ENCODE measurements at places on chromosomes 1 and 21.

DNA sequence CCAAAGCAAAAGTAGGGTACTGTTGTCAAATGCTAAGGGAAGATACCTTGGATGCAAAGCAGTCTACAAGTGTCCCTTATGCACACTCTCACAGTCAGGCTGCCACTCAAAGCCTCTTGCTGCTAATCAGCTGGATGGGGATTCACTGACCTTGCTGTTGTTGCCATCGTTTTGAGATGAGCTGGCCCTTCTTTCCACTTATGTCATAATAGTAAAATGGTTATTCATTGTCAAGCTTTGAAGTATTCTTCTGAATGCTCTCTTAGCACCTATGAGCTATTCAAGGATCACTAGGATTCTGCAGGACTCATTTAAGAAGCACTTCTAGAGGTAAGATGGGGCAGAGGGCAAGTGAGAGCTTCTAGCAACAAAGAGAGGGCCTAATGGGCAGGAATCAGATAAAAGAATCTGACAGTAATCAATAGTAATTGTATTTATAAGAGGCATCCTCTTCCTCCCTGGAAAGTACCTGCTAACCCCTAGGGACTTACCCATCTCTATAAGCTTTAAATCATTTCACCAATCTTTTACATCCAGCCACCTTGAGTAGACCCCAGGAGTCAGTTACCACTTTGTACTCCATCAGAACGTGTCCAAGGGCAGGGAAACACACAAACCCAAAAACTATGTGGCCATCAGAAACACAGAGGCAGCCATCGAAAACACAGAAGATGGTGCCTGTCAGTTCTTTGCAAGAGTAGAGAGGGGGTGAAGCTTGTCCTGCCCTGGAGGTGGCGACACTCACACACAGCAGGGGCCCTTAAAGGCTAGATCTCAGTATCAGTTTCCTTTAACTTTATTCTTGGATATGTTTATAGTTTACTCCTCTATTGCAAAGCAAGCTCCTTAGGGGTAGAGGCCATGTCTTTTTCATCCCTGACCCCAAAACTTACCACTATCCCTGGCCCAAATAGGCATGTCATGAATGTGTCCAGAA, 103.7 kb upstream of the NFIA start:
- no peak for DNase-seq

DNA sequence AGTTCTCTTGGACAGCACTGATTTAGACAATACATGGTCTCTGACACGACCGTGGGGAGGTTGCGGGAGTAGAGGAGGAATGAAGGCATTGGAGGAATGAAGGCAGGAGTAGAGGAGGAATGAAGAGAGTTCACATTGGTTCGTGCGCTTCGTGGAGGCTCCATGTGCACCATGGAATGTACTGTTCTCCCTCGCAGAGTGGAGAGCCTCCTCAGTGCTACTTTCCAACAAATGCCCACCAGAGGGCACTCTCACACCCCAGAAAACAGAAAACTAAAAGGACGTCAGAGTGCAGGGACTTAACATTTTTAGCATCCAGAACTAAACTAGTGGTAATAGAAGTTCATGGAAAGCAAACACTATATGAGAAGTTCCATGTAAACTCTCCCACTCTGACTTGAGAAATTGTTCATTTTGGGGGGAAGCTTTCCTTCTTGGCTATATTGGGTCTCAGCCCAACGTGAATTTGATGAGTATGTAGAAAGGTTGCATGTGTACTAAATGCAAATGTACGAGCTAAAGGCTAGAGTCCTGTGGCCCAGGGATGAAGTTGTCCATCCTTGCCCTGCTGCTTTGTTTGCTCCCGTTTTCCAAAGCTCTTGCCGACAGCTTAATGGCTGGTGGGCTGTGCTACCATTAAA, 211.6 kb downstream of the LMX1A start:
- no peak for DNase-seq

- no peak for DNase-seq
These were observed 143.9 kb downstream of the CLIC6 start for GRCh38 chr21:34812504-34813265.

DNA sequence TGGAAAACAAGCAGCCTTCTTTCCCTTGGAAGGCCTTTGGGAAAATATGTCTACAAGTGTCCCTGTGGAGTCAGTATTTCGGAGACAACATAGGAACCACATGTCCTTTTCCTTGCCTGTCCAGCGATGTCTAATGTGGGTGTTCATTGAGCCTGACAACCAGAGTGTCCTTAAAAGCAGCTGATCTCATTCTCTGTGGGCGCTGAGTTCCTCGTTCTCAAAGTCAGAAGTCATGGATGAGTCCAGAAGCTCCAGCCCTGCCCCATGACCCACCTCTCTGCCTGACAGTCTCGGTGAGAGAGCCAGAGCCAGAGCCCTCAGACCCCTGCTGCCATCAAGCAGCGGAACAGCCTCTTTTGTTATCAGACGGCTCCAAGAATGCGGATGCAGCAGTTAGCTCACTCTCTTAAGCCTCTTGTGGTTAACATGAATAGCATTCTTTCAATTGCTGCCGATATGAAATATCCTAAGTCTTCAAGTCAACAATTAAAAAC, 329.2 kb downstream of the TGFB2 start:
- no peak for DNase-seq

DNA sequence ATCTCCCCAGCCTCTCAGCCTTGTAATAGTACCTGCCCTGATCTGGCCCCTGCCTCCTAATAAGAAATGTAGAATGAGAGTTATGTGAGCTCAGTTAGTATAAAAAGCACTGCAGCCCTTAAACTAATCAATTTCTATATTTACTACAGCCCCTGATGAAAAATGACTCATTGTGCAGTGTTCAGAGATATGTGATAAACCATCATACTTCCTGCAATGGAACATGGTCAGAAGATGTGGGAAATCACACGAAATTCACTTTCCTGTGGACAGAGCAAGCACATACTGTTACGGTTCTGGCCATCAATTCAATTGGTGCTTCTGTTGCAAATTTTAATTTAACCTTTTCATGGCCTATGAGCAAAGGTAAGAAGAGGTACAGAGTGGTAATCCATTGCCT, 176.8 kb upstream of the PDE4B start:
- DNase-seq = no peak

Measured in activated CD8-positive, alpha-beta memory T cell treated with anti-CD3 and anti-CD28 coated beads for 1 hour (primary cell).